ENCODE measurements at places on chromosomes 5 and 9. TPM values are rescaled to one million over a fixed set of nuclear protein-coding genes. Genes with fewer than 3 reads are reported as not detected.

GRCh38 chr9:29176786-29177185, 1603.5 kb upstream of the C9orf72 start:
- no peak for DNase-seq

- no peak for DNase-seq
Observed at GRCh38 chr9:73053543-73053942, 98.1 kb upstream of the ANXA1 start.

- no peak for DNase-seq
Observed at GRCh38 chr5:121982893-121983285, 21.1 kb downstream of the SRFBP1 start.

SOHLH1 gene
- not detected for total RNA-seq

TEX48 gene
- 0.73 TPM for total RNA-seq

Data from activated CD8-positive, alpha-beta memory T cell treated with anti-CD3 and anti-CD28 coated beads, Interleukin-2, amount 10 ng/mL, durations not matched to agents 7 days and 5 days (primary cell).